ENCODE measurements at places on chromosomes 12 and 14. TPM values are rescaled to one million over a fixed set of nuclear protein-coding genes. Genes with fewer than 3 reads are reported as not detected.

FSCB gene
- not detected for polyA plus RNA-seq

RNASE2 gene
- polyA plus RNA-seq = 0.45 TPM

ASPG gene
- not detected for polyA plus RNA-seq

FOXN4 gene
- polyA plus RNA-seq = not detected
